Frontal cortex (tissue), 4 donors: ENCODE measurements at places on chromosomes 11 and 22. TPM values are rescaled to one million over a fixed set of nuclear protein-coding genes. Genes with fewer than 3 reads are reported as not detected.

F2 gene
- total RNA-seq: not detected

UFD1 gene
- total RNA-seq: 32.2 TPM

L3MBTL2 gene
- 22.8 TPM for total RNA-seq

MMP7 gene
- total RNA-seq: not detected

IGSF22 gene
- not detected for total RNA-seq

PGA5 gene
- 0.82 TPM for total RNA-seq

SELENOH gene
- 48.9 TPM for total RNA-seq

NXPE4 gene
- not detected for total RNA-seq

CARNS1 gene
- total RNA-seq: under 0.01 TPM

OR51I1 gene
- total RNA-seq: not detected

TESMIN gene
- total RNA-seq: 1.2 TPM

FZD4 gene
- total RNA-seq: 19.6 TPM

ELF5 gene
- not detected for total RNA-seq

RDX gene
- 86.0 TPM for total RNA-seq
